ENCODE measurements at places on chromosomes 4 and X.

DNA sequence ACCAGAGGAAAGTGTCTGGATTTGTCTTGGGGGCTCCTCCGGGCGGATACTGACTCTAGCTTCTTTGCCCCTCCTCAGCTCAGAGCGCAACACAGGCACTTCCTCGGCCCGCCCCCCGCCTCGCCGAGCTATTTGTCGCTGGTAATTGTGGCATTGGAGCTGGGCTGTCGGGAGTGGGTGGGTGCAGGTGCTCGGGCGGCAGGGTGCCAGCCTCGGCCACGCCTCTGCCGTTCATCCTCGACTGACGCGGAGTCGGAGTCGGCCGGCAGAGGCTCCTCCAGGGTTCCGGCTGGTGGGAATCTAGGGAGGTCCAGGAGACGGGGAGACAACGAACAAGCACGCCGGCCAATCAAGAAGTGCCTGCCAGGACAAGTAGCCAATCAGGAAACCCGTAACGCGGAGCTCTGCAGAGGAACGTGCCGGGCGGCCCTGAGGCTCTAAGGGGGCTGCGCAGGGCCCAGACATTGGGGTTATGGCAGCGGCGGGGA is 3.9 kb upstream of the SYN1 start:
- peak; percentile 90 for DNase-seq

GRCh38 chrX:34521563-34521962 is 135.5 kb downstream of the TMEM47 start:
- DNase-seq = peak; percentile 52

- peak; percentile 70 for DNase-seq
Observed at GRCh38 chr4:2040391-2041238, 18.5 kb upstream of the NAT8L start.

GRCh38 chrX:81205551-81205950 is 3.6 kb downstream of the SH3BGRL start:
- DNase-seq = no peak

- DNase-seq = no peak
Observed at GRCh38 chrX:10326578-10326977, 169.8 kb downstream of the CLCN4 start.

DNA sequence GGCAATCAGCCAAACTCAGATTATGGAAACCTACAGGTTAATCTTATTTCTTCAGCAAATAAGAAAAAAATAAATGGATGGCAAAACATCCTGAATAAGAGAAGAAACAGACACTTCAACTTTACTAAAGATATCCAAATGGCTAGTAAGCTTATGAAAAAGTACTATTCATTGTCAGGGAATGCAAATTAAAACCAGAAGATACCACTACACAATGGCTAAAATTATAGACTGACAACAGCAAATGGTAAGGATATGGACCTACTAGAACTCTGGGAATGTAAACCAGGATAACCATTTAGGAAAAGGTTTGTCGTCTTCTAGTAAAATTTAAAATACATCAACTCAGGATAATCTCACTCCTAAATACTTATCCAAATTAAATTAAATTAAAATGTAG is 24.3 kb downstream of the GRSF1 start:
- DNase-seq = no peak
